ENCODE measurements at places on chromosomes 12 and 14. TPM values are rescaled to one million over a fixed set of nuclear protein-coding genes. Genes with fewer than 3 reads are reported as not detected.
A peak's percentile ranks its signal among the peaks of the same experiment; 100 is the strongest.

KLRF1 gene
- total RNA-seq: 1.1 TPM

SPTB gene
- 3.0 TPM for total RNA-seq

ARHGEF25 gene
- 12.3 TPM for total RNA-seq

GRCh38 chr12:92162079-92162478, 16.4 kb upstream of the BTG1 start:
- H3K4me1 ChIP-seq: no peaks in the 10 kb centered on the region
- H3K27ac ChIP-seq: no peak overlapping the region
- no peaks in the 10 kb centered on the region for H3K36me3 ChIP-seq
- DNase-seq: no peak
- no peak overlapping the region for H3K4me3 ChIP-seq

DNA sequence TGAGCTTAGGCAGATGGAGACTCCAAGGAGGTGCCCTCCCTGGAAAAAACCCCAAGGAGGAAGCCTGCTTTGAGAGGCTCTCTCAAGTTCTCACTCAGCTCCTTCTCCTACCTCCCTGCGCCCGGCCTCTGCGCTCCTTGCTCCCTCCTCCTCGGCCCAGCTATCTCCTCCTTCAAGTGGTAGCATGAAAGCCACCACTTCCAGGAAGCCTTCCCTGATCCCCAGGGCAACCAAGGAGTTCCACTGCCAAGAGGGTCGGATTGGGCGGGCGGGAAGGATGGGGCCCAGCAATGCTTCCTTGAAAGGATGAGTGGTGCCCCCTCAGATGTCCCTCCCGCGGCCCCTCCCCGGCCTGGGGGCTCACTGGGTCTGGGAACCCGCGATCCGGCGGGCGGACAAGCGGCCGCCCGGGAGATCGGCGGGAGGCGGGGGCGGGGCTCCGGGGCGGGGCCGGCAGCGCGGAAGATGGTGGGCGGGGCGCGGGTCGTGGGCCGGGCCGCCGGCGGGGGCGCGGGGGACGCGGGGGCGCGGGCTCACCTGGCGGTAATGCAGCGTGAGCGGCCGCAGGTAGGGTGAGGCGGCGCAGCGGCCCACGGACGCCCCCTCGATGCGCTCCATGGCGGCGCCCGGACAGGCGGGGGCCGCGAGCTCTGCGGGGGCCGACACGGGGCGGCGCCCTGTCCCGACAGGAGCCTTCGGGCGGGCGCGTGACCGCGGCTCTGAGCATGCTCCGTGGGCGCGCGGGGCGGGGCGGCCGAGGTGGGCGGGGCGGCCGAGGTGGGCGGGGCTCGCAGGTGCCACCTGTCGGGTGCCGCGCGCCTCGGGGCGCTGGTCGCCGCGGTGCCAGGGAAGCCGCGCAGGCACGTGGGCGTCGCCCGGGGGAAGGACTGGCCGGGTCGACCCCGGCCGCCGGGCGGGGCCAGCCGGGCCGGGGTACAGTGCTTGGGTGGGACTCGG, at the start of gene NUDT14:
Gene NUDT14 (minus strand): TSS at position 721 of the 957 bp plus-strand sequence. CDS start 103 bp downstream, at position 618.
- no peaks in the 10 kb centered on the region for H3K27me3 ChIP-seq
- DNase-seq: peak; percentile 43
- no peaks in the 10 kb centered on the region for H3K36me3 ChIP-seq
- H3K4me3 ChIP-seq: peak within 1 kb of the TSS; percentile 47
- H3K4me1 ChIP-seq: peaks cover 2% of the 10 kb centered on the region
- H3K27ac ChIP-seq: no peak within 1 kb of the TSS

DNA sequence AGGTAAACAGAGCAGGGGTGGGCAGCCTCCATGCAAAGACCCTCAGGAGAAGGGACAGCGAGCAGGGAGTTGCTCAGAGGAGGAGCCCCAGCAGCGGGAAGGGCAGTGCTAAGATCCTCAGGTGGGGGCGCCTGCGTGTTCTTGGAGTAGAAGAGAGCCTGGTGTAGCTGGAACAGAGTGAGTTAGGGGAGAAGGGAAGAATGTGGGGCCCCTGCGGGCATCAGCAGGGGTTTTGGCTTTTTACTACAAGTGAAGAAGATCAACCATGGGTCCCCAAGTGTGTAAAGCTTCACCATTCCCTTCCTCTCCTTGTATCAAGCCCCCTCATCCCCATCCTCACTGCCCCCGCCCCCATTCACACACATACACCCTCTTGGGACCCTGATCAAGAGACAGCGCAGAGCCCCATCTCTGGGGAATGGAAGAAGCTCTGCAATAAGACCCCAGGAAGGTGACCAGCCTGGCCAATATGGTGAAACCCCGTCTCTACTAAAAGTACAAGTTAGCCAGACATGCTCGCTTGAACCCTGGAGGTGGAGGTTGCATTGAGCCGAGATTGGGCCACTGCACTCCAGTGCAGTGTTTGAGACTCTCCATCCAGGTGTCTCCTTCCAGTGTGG, 10.2 kb upstream of the TMEM119 start:
- no peak overlapping the region for H3K27ac ChIP-seq
- H3K4me1 ChIP-seq: no peaks in the 10 kb centered on the region
- no peak overlapping the region for H3K4me3 ChIP-seq
- no peaks in the 10 kb centered on the region for H3K27me3 ChIP-seq
- DNase-seq: no peak

- peak; percentile 49 for DNase-seq
- no peak overlapping the region for H3K27ac ChIP-seq
- no peaks in the 10 kb centered on the region for H3K36me3 ChIP-seq
- no peaks in the 10 kb centered on the region for H3K4me1 ChIP-seq
- H3K4me3 ChIP-seq: no peak overlapping the region
- H3K27me3 ChIP-seq: no peaks in the 10 kb centered on the region
Measured at GRCh38 chr12:119938049-119938667, 50.9 kb upstream of the BICDL1 start.
